Suppressor macrophage treated with lipopolysaccharide for 1 hour (primary cell): ENCODE measurements at places on chromosomes 6 and 20.
A peak's percentile ranks its signal among the peaks of the same experiment; 100 is the strongest.

GRCh38 chr20:11556410-11556809 lies 361.3 kb upstream of the BTBD3 start:
- DNase-seq, result no peak

- no peak for DNase-seq
These were observed 83.3 kb upstream of the QKI start for GRCh38 chr6:163331245-163331644.

DNA sequence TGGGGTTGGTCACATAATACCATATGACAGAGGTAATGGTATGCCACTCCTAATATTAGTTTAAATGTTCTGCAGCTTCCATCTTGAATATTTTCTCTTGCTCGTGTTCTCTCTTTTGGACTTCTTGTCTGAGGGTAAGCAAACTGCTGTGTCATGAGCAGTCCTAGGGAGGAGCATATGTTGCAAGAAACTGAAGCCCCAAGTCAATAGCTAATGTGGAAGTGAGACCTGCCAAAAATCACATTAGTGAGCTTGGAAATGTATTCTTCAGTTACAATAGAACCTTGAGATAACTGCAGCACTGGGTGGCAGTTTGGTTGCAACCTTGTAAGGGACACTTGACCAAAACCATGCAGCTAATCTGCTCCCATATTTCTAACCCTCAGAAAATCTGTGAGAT lies 178.2 kb upstream of the IMPG1 start:
- no peak for DNase-seq

DNA sequence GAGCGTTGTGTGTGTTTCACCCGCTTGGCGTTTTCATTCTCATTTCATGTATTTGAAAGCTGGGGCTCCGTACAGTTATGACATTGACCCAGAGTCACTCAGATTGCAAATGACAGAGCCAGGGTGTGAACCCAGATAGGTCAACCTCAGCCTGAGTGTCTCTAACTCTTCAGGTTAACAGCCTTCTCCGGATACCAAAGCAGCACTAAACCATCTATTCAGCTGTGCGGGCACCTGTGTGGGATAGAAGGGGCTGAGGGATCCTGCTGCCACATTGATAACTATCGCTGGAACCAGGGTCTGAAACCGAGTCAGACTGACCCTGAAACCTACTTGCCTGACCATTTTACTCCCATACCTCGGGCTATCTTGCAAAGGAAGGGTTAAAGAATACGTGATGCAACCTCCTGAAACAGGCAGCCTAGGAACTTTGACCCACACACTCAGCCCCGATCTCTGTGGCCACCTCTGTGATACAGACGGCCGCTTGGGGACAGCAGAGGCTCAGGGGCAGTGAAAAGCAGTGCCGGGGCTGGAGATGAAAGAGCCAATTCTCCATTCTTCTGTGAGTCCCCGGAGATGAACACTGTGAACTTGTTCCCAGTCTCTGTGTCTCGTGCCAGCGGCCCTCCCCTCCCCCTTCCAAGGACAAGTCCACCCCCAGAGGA lies 233.5 kb upstream of the QKI start:
- DNase-seq, result peak; percentile 87

- DNase-seq, result no peak
These were observed 29.5 kb upstream of the SULF2 start for GRCh38 chr20:47814632-47815415.

DNA sequence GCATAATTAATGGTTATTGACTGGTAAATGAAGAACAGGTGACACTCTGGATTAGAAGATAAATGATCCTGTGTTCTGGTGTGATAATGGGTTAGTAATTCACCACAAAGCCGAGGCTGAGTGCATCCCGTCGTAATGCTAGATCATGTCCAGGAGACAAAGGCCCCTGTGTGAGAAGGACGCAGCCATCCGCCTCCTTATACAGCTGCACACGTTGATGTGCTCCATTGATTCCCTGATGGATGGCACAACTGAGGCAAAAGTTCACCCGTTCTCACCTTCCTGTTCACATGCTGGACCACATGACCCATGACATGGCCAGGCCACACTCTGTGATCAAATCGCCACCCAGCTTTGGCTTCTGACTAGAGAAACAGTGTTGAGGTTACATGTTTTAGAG lies 136.1 kb downstream of the FOXC1 start:
- DNase-seq, result no peak

DNA sequence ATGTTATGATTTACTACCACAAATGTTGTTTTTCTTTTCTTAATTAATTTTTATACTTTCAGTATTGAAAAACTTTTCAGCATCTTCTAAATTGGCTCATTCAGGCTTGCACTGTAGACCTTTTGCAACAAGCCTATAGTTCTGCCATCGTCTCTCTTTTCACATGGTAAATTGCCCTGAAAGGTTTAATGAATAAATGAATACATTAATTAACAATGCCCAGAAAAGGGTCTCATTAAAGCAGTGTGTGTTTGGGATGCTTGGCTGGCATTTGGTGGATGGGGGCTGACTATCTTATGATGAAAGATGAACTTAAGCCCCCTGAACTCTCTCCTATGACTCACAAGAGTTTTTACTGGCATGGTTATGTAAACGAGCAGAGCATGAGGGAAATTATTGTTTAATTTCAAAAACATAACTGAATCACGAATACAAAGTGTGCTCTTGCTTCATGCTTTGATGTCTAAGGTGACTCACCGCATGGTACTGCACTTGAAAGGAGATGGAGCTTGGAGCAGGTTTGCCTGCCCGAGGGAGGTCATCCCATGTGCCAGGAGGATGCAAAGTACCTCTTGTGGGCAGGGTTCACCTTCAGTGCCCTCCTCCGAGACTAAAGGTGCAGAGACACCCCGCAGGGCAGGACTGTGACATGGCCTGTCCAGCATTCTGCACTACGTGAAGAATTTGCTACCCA lies 13.8 kb upstream of the PCK1 start:
- DNase-seq, result no peak

GRCh38 chr6:11228935-11229654 lies 3.4 kb downstream of the NEDD9 start:
- DNase-seq, result no peak

- no peak for DNase-seq
These were observed 747.3 kb downstream of the COL12A1 start for GRCh38 chr6:74458536-74458935.

DNA sequence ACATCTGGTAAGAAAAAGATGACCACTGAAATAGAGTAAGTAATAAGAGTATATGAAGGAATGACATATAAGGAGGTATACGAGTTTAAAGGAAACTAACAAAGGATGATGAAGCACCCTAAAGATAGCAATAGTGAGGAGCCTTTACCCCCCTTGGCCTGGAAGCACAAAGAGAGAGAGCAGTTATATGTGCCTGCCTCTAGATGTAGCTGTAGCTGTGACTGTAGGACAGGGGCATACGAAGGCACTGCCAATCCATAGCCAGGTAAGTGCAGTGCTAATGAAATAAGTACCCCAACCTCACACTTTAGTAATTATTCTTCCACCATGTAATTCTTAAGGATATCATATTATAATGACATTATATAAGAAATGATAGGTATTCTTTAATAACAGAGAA lies 90.1 kb upstream of the FKBP1C start:
- no peak for DNase-seq

GRCh38 chr6:4936681-4937041 lies 67.2 kb downstream of the RPP40 start:
- peak; percentile 69 for DNase-seq

DNA sequence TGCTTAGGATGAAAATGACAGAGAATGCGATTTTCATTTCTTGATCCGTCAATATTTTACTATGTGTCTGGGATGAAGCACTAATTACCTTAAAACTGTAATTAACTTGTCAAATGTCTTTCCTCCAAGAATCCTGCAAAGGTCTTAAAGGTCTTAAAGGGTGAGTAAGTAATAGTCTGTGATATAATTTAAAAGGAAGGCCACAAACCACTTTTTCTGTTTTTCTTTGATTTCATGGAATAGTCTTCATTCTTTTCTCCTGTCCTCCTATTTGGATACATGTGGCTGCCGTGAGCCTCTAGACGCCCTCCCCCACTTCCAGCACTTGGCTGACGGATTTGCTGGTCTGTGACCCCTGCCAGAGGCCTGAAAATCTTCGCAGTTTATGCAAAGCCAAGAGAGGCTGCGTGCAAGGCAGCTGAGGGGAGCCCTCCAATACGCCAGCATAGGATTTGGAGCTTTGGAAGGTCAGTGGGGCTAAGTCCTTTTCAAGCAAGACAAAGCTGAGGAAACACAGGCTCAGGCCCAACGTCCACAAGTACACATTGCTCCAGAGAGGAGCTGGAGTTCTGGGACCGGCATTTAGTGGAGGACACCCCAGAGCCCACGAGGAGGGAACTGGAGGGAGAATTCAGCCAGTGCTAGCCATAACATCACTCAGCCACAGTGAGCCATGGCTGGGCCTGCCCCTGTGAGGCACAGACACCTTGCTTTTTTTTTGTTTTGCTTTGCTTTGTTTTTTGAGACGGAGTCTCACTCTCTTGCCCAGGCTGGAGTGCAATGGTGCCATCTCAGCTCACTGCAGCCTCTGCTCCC lies 382.6 kb downstream of the SMOC2 start:
- no peak for DNase-seq

- no peak for DNase-seq
These were observed 273.6 kb downstream of the PACRG start for GRCh38 chr6:163001330-163001729.

GRCh38 chr6:80234908-80235307 lies 128.4 kb downstream of the BCKDHB start:
- DNase-seq, result no peak

DNA sequence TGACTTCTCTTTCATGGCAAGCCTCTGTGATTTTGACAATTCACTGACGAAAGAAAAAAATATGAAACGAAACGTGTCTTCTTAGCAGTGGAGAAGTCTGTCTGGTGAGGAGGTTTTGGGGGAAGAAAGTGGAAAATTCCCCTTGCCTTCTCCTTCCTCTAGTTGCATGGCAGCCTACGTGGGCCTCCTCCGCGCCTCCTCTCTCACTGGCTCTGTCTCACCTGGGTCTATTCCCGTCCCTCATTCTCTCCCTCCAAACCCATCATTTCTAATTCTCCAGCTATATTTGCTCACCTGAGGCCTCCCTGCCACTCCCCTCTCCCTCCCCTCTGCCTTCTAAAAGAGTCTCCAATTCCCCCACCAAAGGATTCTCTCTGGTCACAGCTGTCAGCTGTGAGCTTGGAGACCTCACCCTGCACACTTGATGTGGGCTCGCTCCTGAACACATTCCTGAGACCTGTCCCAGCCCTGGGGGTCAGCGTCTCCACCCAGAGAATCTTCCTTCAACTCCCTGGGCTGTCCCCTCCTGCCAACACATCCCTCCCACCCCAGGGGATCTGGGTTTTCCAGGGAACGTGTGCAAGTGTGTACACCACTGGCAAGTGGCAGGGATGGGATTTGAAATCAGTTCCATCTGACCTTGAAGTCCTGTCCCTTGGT lies 159.6 kb upstream of the PMEPA1 start:
- DNase-seq, result no peak

DNA sequence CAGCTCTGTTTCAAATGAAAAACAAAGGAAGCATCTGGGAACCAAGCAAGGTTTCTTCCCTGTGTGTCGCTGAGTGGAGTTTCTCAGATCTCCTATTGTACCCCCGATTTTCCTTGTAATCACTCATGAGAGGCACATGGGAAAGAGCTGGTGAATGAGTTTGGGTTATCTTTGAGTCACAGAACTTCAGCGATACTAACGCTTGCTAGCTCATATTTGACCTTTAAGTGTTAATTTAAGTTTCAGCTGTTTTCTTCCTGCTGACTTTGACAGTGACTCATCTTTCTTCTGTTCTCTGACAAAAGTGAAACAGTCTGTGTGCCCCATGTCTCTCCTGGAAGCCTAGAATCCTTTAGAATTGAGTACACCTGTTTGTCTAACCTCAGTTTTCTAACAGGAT lies 261.1 kb upstream of the RGS17 start:
- DNase-seq, result no peak

GRCh38 chr20:45918779-45919537 lies 7.0 kb upstream of the PLTP start:
- no peak for DNase-seq

DNA sequence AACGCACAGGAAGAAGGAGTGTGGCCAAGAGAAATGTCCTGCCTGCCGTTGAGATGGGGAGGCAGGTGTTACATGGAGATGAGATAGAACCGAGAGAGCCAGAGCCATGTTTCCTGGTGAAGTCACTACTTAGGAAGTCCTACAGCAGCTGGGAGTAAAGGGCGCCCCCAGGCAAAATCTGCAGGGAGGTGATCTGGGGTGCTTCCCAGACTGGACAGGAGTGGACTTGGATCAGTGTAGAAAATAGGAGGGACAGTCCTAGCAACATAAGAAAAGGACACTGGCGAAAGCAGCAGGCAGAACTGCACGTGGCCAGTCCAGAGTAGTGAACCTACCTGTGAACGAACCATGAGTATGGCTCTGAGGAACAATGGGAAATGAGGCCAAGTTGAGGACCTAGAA lies 85.3 kb downstream of the CD164 start:
- DNase-seq, result no peak

- DNase-seq, result no peak
These were observed 178.4 kb upstream of the AGPAT4 start for GRCh38 chr6:161452241-161452640.

DNA sequence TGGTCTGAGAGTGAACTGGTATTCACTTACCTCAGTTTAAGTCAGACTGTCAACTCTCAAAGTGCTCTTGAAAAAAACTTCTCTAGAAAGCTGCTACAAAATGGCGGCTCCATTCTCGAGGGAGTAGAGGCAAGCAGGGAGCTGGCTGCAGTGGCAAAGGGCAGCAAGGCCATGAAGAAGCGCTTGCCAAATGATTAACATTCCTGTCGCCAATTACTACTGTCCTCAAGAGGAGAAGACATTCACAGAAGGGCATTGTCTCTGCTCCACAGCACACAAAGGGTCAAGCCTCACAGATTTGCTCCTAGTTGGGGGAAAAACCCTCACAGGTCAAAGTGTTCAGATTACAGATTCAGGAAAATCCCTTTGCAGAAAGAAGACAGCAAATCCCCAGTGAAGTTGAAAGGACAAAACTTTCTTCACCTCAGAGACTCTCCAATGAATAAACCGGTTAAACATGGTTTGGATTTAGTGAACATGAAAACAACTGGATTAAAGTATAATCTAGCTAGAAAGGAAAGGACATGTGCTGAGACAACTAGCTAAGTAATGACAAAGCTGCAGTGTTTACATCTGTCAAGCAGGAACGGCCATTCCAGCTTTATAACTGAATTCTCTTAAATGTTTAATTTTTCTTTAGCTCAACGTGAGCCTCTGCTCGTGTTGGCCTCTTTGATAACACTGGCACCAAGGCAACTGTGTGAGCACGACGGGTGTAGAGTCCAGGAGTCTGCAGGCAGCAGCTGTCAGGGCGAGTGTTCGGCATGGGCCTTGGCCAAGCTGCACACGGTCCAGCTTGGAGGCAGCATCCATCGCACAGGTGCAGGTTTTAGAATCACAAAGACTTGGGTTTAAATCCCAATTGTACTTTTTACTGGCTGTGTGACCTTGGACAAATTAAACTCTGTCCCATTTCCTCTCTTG lies 37.6 kb downstream of the NR2E1 start:
- DNase-seq, result no peak

DNA sequence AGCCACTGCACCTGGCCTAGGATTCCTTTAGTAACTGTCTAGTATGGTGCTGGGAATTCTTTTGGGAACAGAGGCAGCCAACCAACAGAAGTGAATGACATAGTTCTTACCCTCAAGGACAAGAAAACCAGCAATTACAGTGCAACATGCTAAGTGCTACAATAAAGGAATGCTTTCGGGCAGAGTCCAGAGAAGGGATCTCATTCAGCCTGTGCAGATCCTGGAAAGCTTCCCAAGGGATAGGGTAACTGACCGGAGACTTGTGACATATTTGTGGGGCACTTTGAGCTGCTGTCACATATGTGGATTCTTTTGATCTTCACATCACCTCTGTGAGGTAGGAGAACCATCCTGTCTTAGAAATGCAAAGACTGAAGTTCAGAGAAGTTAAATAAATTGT lies 46.8 kb downstream of the C6orf15 start:
- no peak for DNase-seq

- peak; percentile 14 for DNase-seq
These were observed 18.1 kb downstream of the STXBP5 start for GRCh38 chr6:147222160-147222838.
